Liver (tissue), 10 donors: ENCODE measurements at places on chromosomes 6 and 20. TPM values are rescaled to one million over a fixed set of nuclear protein-coding genes. Genes with fewer than 3 reads are reported as not detected.

Gene ITPA
- 14.9 TPM for total RNA-seq

Gene C20orf204
- total RNA-seq: 0.59 TPM

Gene HLA-B
- 341 TPM for total RNA-seq

Gene RIMS1
- total RNA-seq: 0.17 TPM

Gene MACROD2
- total RNA-seq: 1.4 TPM

Gene PTK7
- 1.8 TPM for total RNA-seq

Gene GMPR
- total RNA-seq: 50.2 TPM

Gene BPHL
- 33.4 TPM for total RNA-seq

Gene BPIFB1
- total RNA-seq: not detected

DNA sequence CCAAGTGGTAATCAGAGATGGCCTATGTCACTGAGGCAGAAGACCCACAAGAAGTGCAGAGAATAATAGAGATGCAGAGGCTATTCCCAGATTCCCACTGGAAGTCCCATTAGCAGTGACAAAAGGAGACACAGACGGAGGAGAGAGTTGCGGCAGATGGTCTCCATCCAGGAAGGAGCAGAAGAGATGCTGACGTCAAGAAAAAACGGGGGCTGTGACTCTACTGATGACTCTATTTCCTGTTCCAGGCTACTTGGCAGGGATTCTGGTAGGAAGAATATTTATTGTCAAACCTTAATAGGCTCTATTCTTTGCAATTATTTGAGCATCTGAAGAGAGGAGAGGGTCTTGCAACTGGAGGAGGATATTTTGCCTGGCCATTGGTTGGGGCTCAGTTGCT is 246.0 kb upstream of the ECI2 start:
- peaks cover 5% of the 10 kb centered on the region for H3K27me3 ChIP-seq
- no peak for DNase-seq
- H3K4me1 ChIP-seq: no peaks in the 10 kb centered on the region
- peak overlapping the region; percentile 54 for H3K27ac ChIP-seq

DNA sequence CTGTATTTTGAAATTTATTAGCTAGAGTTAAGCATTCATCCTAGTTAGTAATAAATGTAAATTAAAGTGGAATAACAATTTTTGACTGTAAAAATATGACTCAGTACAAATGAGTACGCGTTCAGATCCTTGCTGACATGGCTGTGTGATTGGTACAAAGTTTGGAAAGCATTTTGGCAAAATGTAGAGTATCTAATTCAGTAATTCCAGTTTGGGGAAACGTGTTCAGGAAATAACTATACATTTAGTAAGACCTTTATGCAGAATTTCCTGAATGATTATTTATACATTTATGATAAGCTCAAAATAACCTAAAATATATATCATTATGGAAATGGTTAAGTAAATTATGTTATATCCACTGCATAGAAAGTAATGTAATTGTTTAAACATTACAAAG is 8.0 kb downstream of the VTA1 start:
- no peaks in the 10 kb centered on the region for H3K27me3 ChIP-seq
- no peaks in the 10 kb centered on the region for H3K4me1 ChIP-seq
- DNase-seq: no peak
- no peaks in the 10 kb centered on the region for H3K36me3 ChIP-seq
- H3K27ac ChIP-seq: no peak overlapping the region

DNA sequence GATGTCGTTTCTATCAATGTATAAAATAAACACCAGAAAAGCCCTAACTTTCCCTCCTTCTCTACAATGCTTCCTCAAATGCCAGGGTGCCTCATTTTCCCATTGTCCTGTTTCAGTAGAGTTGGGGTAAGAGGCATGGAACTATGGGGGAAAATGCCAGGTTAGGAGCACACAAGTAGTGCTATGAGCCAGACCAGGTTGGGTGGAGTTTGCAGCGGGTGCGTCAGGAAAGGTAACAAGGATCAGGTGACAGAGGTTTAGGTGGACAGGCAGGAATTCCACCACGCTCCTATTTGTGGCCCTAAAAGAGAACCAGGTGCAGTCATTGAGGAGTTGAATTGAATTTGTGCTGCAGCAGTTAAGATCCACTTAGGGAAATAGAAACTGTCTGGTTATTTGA is 36.5 kb downstream of the SYTL3 start:
- no peaks in the 10 kb centered on the region for H3K36me3 ChIP-seq
- no peaks in the 10 kb centered on the region for H3K4me1 ChIP-seq
- no peak overlapping the region for H3K4me3 ChIP-seq
- no peaks in the 10 kb centered on the region for H3K27me3 ChIP-seq
- no peak for DNase-seq

DNA sequence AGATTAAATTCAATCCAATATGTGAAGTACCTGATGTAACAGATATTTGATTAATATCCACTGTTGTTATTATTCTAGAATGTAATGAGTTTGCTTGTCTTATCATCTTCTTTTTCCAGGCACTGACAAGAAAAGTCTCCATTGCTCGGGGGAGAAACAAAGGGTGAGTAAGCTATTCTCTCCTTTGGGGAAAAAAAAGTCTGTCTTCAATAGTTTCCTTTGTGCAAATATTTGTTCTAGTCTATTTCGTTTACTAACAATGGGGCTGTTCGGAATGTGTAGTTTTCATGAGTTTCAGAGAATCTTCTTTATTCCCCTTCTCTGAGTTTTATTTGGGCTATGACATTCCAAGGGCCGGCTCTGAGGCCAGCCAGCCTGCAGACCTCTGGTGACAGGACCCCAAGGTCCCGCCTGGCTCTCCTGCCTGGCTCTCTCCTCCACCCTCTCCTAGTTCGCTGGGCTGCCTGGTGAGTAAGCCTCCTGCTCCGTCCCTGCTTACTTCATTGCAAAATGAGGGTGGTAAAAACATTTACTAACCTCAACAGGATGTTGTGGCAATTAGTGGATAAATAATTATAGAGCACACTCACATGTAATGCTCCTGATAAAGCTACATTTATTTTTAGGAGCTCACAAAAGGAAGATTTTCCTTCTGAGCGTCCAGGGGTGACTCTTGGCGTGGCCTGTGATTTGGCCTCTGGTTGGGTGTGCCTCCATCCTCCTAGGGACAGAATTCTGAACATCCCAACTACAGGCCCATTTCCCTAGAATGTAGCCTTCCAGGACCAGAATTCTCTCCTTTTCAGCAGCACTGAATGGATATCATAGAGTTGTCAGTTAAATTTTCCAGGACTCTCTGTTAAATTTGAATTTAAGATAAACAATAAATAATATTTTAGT is 43.1 kb upstream of the SNX9 start:
- H3K27ac ChIP-seq: no peak overlapping the region
- H3K4me1 ChIP-seq: no peaks in the 10 kb centered on the region
- H3K36me3 ChIP-seq: no peaks in the 10 kb centered on the region

- H3K4me3 ChIP-seq: no peak overlapping the region
- peak overlapping the region; percentile 22 for H3K27ac ChIP-seq
- H3K4me1 ChIP-seq: no peaks in the 10 kb centered on the region
- H3K36me3 ChIP-seq: no peaks in the 10 kb centered on the region
These were observed 154.3 kb upstream of the TENT5A start for GRCh38 chr6:81906709-81907204.

- H3K27me3 ChIP-seq: no peaks in the 10 kb centered on the region
- no peak for DNase-seq
- H3K4me1 ChIP-seq: no peaks in the 10 kb centered on the region
- H3K4me3 ChIP-seq: no peak overlapping the region
- no peaks in the 10 kb centered on the region for H3K36me3 ChIP-seq
These were observed 511.1 kb downstream of the TENT5A start for GRCh38 chr6:81241126-81242041.

GRCh38 chr20:58447511-58448391 is 58.7 kb downstream of the VAPB start:
- H3K4me3 ChIP-seq: no peak overlapping the region
- peak; percentile 56 for DNase-seq
- H3K27me3 ChIP-seq: no peaks in the 10 kb centered on the region
- H3K36me3 ChIP-seq: peaks cover 1% of the 10 kb centered on the region

- no peaks in the 10 kb centered on the region for H3K27me3 ChIP-seq
- DNase-seq: no peak
- no peak overlapping the region for H3K4me3 ChIP-seq
- no peak overlapping the region for H3K27ac ChIP-seq
These were observed 355.6 kb downstream of the PLCB1 start for GRCh38 chr20:8487696-8488095.

- H3K36me3 ChIP-seq: no peaks in the 10 kb centered on the region
- no peak overlapping the region for H3K27ac ChIP-seq
- peaks cover 15% of the 10 kb centered on the region for H3K4me1 ChIP-seq
These were observed 31.4 kb downstream of the DTNBP1 start for GRCh38 chr6:15631432-15631831.

- no peaks in the 10 kb centered on the region for H3K27me3 ChIP-seq
- no peak for DNase-seq
- H3K36me3 ChIP-seq: no peaks in the 10 kb centered on the region
- H3K4me3 ChIP-seq: no peak overlapping the region
These were observed 24.5 kb downstream of the ACSS1 start for GRCh38 chr20:25033265-25033923.

- peak overlapping the region; percentile 60 for H3K27ac ChIP-seq
- DNase-seq: no peak
- H3K36me3 ChIP-seq: no peaks in the 10 kb centered on the region
- H3K4me1 ChIP-seq: no peaks in the 10 kb centered on the region
- no peaks in the 10 kb centered on the region for H3K27me3 ChIP-seq
- no peak overlapping the region for H3K4me3 ChIP-seq
These were observed 54.1 kb upstream of the SHLD1 start for GRCh38 chr20:5696011-5696559.

DNA sequence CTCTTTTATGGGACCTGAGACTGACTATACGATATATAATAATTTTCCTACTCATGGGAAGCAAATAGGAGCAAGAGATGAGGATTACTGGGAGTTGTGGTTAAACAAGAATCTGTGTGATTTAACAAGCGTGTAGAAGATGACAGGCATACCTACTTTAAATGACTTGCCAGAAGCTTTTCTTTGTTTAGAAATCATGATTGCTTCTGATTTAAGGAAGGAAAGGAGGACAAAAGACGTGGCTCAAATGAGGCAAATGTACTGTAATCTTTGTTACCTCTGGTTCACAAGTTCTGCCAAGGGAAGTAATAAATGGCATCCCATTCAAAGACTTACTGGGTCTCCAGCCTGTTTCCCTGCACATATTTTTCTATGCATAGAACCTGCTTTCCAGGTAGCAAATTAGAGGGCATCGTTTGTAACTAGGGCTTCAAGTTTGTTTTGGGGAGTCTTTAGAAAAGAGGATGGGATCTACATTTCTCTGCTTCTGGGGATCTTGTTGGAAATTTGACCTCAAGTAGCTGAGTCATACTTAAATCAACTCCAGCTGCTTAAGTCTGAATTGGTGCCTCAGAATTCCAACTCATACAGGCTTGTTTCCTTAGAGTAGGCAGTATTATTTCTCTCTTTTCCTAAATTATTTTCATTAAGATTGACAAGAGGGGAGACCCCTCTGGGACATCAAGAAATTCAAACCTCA is 2.9 kb upstream of the TRMT11 start:
- H3K4me3 ChIP-seq: no peak overlapping the region
- H3K4me1 ChIP-seq: peaks cover 22% of the 10 kb centered on the region
- no peaks in the 10 kb centered on the region for H3K27me3 ChIP-seq
- no peak overlapping the region for H3K27ac ChIP-seq

DNA sequence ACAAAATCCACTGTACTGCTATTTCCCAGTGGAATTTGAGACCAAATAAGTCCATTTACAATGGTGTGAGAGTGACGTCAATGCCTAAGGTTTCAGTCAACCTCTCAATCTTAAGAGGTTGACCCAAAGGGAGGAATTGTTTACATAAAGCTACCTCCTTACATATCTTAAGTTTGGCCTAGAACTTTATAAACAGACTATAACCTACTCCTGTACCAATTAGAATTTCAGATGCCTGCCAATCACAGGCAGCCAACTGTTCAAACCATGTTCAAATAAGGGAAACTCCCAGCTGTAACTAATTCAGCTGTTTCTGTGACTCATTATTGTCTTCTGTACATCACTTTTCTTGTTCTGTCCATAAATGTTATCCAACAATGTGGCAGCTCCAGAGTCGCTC is 14.5 kb downstream of the LGSN start:
- H3K27ac ChIP-seq: no peak overlapping the region
- no peak overlapping the region for H3K4me3 ChIP-seq
- no peaks in the 10 kb centered on the region for H3K27me3 ChIP-seq
- H3K4me1 ChIP-seq: no peaks in the 10 kb centered on the region
- no peak for DNase-seq
- no peaks in the 10 kb centered on the region for H3K36me3 ChIP-seq

GRCh38 chr6:65708162-65708561 is 1.1 kb upstream of the EYS start:
- H3K4me1 ChIP-seq: no peaks in the 10 kb centered on the region
- no peak for DNase-seq
- H3K27ac ChIP-seq: no peak overlapping the region
- no peaks in the 10 kb centered on the region for H3K27me3 ChIP-seq
- H3K4me3 ChIP-seq: no peak overlapping the region
- H3K36me3 ChIP-seq: no peaks in the 10 kb centered on the region

DNA sequence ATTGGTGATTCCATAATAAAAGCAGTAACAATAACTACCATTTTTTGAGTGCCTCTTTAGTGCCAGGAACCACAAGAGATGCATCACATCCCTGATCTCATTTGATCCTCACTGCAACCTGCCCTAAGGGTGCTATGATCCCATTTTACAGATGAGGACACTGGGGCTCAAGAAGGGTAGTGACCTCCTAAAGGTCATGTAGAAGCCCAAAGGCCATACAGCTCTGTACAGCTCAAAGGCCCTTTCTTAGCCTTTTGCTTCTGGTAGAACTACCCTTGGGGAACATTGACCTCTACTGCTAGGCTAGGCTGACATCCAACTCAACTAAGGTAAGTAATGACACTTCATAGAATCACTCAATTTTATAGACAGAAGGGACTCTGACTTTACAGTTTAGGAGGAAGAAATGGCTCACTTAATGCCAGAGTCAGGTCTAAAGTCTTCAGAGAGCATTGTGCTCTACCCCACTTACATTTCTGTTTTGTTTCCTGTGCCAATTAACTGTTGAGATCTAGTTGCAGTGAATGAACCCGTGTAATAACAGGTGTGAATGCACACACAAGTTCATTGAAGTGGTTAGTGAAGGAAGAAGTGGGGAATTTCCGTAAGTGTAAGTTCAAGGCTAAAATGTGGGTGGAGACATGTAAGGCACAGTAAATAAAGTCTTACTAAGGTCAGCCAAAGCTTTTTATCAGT is 10.7 kb downstream of the SLC9A8 start:
- H3K27me3 ChIP-seq: no peaks in the 10 kb centered on the region
- H3K4me1 ChIP-seq: peaks cover 6% of the 10 kb centered on the region
- no peak for DNase-seq
- no peak overlapping the region for H3K4me3 ChIP-seq
- H3K36me3 ChIP-seq: peaks cover 7% of the 10 kb centered on the region

GRCh38 chr6:111536910-111537527 is 54.0 kb upstream of the REV3L start:
- H3K36me3 ChIP-seq: no peaks in the 10 kb centered on the region
- H3K27ac ChIP-seq: no peak overlapping the region
- DNase-seq: no peak
- no peak overlapping the region for H3K4me3 ChIP-seq
- no peaks in the 10 kb centered on the region for H3K4me1 ChIP-seq

GRCh38 chr6:48658915-48659314 is 547.9 kb upstream of the PTCHD4 start:
- H3K27me3 ChIP-seq: no peaks in the 10 kb centered on the region
- DNase-seq: no peak
- H3K4me1 ChIP-seq: no peaks in the 10 kb centered on the region
- H3K36me3 ChIP-seq: no peaks in the 10 kb centered on the region
- H3K4me3 ChIP-seq: no peak overlapping the region
